ENCODE measurements at places on chromosomes 6 and 20. TPM values are rescaled to one million over a fixed set of nuclear protein-coding genes. Genes with fewer than 3 reads are reported as not detected.

DNA sequence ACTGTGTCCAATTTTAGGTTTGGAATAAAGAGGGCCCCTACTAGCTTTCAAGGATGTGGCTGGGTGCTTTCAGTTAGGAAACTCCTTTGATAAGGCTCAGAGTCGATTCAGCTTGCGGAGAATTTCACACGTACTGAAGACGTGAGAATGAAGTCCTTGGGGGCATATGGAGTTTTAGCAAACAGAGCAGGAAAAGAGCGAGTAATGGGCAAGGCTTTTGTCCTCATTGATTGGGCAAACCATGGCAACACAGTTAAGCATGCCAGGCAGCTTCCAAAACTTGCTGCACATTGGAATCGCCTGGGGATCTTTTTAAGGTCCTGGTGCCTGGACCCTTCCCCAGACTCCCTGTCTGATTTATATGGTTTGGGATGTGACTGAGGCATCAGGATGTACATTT is 29.2 kb downstream of the ISM1 start:
- DNase-seq: no peak

The VSX1 gene
- total RNA-seq: not detected

DNA sequence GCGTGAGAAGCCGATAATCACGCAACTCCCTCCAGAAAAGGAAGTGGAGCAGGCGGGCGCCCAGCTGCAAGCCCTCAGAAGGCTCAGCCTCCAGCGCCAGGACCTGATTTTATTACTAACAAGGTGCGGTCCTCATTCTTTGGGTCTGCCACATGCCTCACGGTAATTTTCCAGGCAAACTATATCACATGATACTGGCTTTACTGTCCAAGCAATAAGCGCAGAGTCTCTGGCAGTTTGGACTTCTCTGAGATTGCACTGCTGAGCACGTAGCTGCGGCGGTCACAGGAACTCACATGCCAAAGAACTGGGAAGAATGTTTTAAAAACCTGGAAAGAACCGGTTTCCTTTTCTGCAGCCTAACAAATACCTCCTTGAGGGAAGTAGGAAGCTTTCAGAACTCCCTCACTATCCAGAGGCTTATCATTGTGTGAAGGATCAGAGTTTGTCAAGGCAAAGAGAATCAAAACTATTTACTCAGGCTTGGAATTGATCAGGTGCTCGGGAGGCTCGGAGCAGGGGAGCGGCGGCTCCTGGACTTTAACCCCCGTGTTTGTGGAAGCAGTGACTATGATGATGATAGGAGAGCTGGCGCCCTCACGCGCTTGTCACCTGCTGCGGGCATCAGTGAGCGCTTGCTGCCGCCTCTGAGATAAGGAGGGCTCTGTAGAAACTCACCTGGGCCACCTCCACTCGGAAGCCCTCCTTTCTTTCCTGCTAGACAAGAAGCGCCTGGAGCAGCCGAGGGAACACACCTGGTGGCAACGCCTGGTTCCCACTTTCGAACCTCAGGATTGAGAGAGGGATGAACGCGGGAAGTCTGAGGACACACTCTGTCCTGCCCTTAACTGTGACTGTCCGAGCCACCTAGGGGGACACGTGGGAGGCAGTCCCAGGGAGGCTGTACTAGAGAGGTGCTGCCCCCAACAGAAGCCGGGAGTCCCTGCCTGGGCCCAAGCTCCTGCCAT is 27.2 kb upstream of the SYNJ2 start:
- DNase-seq: no peak

DNA sequence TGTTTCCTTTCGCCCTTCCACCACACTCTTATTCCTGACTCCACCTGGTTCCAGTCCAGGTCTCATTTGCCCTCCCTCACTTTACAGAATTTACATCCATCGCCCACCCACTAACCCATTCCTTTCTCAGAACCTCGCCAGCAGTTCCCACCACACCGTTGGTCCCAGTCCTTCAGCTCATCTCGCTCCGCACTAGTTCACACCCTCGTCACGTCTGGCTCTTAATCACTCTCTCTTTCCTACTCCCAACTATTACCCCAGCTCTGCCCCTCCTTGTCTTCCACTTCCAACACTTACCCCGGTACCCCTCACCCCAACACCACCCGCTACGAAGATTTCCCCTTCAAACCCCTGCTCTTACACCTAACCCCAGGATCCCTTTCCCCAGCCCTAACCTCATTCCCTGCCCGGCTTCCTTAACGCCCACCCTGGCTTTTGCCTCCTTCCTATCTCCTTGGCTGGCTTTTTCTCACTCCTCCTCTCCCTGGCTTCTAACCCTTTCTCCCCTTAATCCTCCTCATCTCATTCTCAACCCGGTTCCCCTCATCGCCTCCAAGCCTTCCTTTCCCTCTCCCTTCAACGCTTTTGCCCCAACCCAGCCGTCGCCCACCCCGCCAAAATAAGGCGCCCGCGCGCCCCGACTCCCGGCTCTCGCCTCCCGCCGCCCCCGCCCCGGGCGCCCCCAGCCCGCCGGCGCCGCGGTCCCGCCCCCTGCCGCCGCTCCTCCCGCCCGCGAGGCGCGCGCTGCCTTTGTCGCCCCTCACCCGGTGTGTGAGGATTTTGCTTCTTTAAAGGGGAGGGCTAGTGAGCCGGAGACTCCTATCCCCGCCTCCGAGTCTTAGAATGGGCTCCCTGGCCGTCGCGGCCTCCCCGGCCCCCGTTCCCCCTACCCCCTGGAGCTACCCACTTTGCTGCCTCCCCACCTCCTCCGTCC is 542 bp downstream of the USP49 start:
- DNase-seq: no peak

The COX7A2 gene
- total RNA-seq: 538 TPM

The BPIFB2 gene
- total RNA-seq: not detected

- DNase-seq: no peak
Observed at GRCh38 chr20:4835244-4836177, 113.8 kb downstream of the PRND start.

DNA sequence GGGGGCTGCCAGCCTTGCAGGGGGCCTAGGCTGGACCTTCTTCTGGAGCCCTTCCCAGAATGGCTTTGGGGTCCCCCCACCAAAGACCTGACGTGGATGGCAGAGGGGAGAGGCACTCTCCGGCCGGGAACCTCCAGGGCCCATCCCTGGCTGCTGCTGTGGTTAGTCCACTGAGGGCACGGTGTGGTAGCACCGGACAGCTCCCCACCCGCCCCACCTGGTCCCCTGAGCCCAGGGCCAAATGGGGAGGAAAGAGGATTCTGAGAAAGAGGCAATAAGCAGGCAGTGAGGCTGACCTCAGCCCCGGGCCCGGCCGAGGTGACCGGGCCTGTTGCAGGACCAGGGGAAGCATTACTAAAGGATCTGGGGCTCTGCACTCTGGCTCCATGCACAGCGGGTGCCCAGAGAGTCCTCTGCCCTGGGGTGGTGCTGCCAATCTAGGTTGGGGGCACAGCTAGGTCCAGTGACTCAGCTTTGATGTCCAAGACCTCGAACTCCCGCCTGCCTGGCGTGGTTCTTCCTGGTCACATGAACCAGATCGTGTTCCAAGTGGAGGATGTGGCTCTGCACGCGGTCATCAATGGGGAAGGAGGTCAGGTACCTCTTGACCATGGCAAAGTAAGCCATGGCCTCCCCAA is 2.2 kb downstream of the CENPB start:
- no peak for DNase-seq

- DNase-seq: no peak
Observed at GRCh38 chr6:169062272-169062671, 191.4 kb downstream of the THBS2 start.

The ELOVL4 gene
- total RNA-seq: 0.88 TPM

- DNase-seq: no peak
Observed at GRCh38 chr6:34806738-34807453, 15.0 kb downstream of the BLTP3A start.

GRCh38 chr6:129874837-129875236 is 13.7 kb upstream of the TMEM244 start:
- DNase-seq: no peak

The SLC13A3 gene
- not detected for total RNA-seq

GRCh38 chr6:81774542-81774941 is 22.1 kb upstream of the TENT5A start:
- DNase-seq: no peak

DNA sequence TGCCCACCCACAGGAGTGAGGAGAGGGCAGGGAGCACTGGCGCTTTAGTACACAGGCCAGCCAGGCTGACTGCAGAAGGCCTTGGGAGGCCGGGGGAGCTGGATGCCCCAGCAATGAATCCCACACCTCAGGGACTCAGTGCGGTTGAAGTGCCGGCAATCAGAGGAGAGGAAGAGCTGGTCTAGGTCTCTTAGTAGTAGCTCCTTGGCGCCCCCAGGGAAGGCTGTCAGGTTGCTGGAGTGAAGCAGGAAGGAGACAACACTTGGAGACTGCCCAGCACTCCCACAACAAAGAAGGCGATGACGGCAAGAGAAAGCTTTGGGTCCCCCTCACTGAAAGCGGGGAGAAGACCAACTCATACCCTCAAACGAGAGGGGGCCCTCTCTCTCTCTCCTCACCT is 8.3 kb upstream of the TNXB start:
- DNase-seq: no peak

The IL17A gene
- total RNA-seq: not detected

The CST4 gene
- not detected for total RNA-seq

- DNase-seq: no peak
Observed at GRCh38 chr6:130643361-130643760, 183.8 kb upstream of the SMLR1 start.

The PAK1IP1 gene
- total RNA-seq: 39.1 TPM

GRCh38 chr6:80991316-80991715 is 761.2 kb downstream of the TENT5A start:
- no peak for DNase-seq

The ZBP1 gene
- total RNA-seq: 0.62 TPM

DNA sequence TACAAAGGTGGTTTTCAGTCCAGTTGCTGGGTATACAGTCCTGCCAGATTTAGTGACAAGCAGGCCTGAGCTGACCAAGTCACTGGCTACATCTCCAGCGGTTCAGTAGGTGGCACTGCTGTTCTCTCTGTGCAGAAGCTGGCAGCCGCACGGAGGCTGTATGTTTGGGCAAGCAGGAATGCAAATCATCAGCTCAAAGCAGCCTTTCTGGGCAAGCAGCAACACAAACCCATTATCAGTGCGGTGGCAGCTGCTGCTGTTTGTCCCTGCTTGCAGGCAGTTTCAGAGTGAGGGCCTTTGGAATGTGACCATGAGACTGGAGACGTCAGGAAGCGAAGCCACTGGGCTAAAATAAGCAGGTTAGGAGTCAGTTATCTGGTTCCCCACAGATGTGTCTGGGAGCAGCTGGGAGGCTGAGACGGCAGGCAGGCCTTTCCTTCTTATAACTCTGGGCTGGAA is 72.5 kb downstream of the TXLNB start:
- DNase-seq: peak; percentile 90

- no peak for DNase-seq
Observed at GRCh38 chr20:44033344-44033743, 118.7 kb downstream of the TOX2 start.

DNA sequence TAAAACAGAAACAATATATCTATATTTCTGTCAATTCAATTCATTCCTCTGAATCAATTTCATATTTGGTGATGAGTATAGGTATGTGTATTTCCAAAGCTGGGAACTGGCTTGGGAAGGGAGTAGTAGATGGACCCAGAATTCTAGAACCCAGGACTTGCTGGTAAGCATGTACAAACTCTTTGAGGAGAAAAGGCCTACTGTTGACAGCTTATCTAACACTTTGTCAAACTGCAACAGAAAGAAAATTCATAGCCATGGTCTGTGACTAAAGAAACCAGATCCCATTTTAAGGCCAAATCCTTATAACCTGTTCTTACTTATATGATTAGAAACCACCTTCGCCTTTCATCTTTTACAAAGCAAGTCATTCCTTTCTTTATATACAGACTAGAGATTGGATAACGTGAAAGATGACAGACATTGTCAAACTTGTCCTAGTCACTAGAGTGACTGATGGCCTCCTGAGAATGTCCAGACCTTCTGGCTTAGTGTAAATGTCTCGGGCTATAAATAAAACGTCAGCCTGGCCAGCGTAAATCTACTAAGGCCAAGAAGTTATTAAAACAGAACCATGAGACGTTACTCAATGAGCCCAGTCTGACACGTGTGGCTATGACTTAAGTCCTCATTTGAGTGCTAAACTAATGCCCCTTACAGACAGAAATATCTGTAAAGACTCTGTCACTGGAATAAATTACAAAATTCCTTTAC is 152.3 kb downstream of the ALDH8A1 start:
- no peak for DNase-seq
